ENCODE measurements at places on chromosomes 6 and 20.

- DNase-seq = no peak
These were observed 50.8 kb downstream of the UTRN start for GRCh38 chr6:144335914-144336313.

DNA sequence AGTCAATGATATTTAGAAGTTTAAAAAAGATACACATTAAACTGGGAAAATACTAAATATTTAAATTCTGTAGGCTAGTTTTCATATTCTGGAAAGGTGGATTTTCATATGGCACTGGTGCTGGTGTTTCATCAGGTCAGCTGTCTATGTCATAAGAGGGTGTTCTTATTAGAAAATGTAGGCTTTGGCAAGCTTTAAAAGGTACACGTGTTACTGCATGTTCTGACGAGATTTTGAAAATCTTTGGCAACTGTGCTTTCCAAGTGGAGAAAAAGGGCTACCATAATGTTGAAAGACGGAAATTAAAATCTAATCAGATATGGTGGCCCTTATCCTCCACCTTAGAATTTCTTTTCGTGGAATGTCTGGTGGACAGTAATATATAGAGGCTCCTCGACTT lies 30.0 kb downstream of the SLC22A3 start:
- DNase-seq = no peak

DNA sequence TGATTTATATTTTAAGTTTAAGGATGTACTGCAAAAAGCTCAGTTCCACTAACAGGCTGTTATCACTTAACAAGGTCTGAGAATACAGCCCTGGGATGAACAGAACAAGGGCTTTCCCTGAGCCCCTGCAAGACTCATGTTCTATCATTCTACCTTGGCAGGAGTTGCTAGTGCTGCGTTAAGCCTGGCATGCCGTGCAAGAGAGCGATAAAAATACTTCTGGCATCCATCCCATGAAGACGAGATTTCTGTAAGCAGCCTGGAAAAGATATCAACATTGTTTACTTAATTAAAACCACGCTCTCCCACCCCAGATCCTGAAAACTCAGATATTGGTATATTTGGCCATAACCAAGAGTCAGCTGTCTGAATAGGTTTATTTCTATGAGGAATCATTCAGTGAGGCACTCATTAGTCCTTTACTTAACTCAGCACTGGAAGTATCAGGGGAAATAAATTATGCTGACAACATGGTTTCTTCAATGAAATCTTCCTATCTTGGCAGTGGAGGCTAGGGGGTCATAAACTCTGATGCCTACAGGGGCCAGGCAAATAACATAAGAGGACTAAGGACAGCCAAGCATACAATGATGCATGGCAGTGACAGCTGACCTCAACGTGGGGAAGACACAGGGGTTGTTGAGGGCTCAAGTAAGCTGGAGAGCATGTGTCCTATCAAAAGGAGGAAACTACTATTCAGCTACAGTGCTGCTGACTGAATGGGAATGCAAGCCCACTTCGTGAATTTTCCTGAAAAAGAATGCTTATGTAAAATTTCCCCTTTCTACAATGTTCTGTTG lies 37.6 kb upstream of the LYRM2 start:
- no peak for DNase-seq

DNA sequence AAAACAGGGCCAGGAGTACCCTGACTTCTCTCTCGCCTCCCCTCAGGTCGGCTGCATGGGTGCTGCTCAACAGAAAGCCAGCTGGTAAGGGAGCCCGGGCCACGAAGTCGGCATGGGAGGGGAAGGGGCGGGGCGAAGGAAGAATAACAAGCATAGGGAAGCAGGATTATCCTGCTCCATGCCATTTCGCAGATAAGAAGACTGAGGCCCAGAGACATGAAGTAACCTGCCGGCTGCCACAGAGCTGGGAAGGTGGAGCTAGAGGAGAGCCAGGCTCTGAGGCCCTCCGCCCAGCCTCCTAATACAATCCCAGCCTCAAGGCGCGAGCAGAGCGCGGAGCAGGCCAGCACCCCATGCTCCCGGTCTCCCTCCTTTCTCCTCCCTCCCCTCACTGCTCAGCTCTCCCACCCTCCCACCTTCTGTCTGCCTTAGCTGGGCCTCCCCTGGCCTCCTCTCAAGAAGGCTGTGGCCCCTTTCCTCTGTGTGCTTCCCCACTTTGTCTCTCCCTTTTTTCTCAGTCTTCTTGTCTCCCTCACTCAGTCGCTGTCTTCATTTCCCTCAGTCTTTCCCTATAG lies 13.2 kb upstream of the HMGA1 start:
- no peak for DNase-seq

- DNase-seq = peak; percentile 38
These were observed 22.9 kb upstream of the ESR1 start for GRCh38 chr6:151784441-151785214.

DNA sequence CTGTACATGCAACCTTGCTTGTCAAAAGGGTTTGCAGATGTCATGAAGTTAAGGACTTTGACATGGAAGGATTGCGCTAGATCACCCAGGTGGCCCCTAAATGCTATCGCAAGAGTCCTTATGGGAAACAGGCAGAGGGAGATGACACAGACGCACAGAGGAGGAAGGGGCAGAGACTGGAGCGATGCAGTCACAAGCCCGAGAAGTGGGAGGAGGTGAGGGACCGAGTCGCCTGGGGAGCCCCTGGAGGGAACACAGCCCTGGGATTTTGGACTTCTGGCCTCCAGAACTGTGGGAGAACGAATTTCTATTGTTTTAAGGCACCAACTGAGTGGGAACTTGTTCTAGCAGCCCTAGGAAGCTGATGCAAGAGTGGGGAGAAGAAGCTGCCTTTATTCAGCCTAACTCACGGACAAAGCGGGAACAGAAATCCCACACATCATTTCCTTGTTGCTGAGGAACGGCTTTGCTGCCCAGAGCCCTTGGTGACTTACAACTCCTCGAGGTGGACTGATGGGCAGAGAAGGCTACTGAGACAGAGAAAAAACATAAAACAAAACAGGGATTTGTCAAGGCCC lies 434.0 kb downstream of the PREX1 start:
- DNase-seq = no peak

DNA sequence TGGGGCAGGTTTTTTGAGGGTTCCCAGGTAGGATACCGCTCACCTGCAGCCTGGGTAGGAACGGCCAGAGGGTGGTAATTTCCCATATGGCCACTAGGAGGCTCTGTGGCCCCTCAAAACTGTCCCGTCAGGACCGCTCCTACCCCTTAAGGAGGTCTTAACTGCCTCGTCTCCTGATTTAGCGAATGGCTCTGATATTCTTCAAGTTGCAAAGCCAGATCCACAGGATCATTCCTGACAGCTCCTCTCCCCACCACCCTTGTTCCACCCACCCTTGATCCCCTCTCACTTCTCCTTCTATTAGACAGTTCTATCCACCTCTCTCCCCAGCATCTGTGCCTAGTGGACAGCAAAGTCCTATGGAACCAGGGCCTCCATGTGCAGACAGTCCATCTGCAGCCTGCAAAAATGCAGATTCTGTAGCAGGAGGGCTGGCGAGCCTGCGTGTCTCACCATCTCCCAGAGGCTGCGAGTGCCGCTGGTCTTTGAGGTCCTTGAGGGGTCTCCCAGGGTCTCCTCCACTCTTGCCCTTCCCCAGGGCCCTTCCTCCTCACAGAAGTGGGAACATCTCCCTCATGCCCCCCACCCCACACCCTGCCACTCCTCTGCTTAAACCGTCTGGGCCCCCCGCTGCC lies 34.3 kb upstream of the ZBP1 start:
- DNase-seq = no peak

DNA sequence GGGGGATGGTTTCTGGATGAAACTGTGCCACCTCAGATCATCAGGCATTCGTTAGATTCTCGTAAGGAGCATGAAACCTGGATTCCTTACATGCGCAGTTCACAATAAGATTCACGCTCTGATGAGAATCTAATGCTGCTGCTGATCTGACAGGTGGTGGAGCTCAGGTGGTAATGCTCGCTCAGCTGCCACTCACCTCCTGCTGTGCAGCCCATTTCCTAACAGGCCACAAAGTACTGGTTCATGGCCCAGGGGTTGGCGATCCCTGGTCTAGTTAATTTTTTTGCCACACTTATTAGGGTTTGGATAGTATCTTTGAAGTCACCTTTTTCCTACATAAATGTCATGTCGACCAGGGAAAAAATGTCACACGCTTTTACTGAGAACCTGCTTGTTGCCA lies 96.8 kb upstream of the MLIP start:
- DNase-seq = no peak

- DNase-seq = no peak
These were observed 6.4 kb upstream of the SNRPB start for GRCh38 chr20:2476742-2477615.

- DNase-seq = no peak
These were observed 90.5 kb upstream of the SIRPG start for GRCh38 chr20:1747953-1748577.

- DNase-seq = no peak
These were observed 18.7 kb upstream of the HECA start for GRCh38 chr6:139115989-139116758.

DNA sequence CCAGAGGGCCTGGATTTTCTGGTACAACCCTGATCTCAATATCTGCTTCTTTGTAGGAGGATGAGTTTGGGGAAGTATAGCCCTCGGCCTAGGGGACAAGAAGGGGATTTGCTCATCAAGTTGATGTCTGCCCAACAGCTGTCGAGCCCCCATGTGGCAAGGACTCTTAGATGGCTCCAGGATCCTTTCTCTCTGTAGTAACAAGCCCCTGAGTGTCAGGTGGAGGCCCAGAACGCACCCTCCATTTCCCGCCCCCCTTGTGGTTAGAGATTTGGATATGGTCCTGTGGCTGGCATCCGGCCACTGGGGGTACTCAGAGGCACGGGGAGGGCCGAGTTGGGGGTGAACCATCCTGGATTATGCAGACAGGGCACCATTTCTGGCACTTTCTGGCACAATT lies 50.1 kb downstream of the CTCFL start:
- no peak for DNase-seq

DNA sequence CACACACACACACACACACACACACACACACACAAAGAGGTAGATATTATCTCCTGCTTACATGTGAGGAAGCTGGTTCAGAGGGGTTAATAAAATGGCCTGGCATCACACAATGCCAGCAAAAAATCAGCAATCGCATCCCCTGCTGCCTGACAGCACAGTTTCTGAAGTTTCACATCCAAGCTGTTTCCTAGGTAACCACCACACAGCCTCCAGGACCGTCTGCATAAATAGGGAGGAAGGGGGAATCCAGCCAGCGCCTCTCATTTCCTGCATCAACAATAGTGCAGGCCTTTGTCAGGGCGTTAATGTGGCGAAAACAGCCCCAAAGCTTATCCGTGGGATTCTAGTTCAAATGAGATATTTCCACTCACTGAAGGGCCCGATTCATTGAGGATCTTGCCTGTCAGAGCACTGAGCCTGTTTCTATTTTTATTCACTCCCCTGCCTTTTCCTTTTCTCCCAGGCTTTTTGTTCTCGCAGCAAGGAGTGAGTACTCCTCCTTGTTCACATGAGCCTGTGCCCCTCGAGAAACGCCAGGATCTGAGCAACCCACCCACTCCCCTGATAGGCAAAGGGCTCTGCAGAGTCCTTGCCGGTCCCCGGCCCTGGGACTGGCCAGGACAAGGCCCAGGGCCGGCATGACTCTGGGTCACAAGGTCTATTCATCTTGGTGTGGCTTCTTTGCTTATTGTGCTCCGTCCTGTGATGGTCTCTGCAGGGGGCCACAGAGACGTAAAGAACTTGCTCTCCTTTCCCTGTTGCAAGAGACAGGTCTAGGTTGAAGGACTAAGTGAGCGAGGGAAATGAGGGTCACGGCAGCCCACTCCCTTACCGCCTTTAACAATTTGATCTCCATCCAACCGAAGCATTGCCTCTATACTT lies 32.7 kb downstream of the TUBB2B start:
- DNase-seq = no peak

GRCh38 chr6:151018046-151018445 lies 152.5 kb downstream of the MTHFD1L start:
- DNase-seq = no peak

- DNase-seq = peak; percentile 64
These were observed 213.9 kb upstream of the CNR1 start for GRCh38 chr6:88380083-88380482.

DNA sequence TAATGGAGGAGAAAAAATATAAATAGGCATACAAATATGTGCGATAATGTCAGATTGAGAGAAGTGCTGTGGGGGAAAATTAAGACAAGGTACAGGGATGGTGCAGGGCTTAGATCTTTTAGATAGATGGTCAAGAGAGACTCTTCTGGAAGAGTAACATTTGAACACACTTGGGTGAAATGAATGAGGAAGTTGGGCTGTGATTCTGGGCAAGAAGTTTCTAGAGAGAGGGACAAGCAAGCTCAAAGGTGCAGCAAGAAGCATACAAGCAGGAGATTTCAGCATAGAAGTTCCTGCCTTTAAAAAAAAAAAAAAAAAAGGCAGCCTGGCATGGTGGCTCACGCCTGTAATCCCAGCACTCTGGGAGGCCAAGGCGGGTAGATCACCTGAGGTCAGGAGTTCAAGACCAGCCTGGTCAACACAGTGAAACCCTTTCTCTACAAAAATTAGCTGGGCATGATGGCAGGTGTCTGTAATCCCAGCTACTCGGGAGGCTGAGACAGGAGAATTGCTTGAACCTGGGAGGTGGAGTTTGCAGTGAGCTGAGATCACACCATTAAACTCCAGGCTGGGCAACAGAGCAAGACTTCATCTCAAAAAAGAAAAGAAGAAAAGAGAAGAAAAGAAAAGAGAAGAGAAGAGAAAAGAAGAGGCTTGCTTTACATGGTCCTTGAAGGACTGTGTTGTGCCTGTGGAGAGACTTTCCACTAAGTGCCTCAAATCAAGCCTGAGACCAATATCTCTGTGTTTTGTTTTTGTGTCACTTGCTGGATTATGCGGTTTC lies 9.7 kb upstream of the CD83 start:
- no peak for DNase-seq

GRCh38 chr6:82740072-82740471 lies 325.6 kb downstream of the UBE3D start:
- DNase-seq = no peak

Data from HCEC 1CT (cell line).